ENCODE measurements at places on chromosomes 13 and 19.

GRCh38 chr19:287381-287871 is 3.8 kb downstream of the PLPP2 start:
- no peak for DNase-seq

- DNase-seq, result no peak
These were observed 9.8 kb downstream of the LILRB2 start for GRCh38 chr19:54271106-54271505.

DNA sequence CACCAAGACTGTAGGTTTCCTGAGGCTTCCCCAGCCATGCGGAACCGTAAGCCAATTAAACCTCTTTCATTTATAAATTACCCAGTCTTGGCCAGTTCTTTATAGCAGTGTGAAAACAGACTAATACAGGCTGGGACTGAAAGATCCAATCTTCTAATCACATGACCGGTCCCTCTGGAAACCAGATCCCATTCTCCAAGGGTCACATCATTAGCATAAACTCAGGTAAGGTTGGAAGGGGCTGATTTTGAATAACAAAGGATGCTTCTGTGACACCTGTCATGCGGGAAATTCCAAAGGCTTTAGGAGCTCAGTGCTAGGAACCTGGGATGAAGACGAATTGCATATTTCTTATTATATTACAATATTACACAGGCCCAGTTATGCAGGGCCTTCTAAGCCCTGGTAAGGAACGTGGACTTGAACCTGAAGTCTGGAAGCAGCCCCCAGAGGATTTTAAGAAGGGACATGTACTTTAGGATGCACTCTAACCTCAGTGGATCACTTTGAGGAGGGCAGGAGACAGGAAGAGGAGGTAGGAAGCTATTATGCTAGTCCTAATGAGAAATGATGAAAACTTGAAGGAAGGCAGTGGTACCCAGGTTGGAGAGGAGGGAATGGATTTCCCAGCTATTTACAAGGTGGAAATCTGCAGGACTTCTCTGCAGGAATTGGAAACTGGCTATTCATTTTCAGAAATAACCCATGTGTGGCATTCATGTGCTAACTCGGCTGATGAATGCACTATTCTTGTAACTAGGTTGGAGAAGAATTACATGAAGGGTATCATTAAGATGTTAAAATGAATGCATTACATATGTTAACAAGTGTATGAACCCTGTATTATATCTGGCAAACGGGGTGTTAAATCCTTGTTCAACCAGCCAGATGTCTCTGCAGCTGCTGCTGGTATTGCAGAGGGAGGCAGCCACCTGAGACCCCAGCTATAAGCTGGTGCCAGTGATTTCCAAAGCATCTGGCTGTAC is 19.3 kb downstream of the TNFSF11 start:
- DNase-seq, result no peak

DNA sequence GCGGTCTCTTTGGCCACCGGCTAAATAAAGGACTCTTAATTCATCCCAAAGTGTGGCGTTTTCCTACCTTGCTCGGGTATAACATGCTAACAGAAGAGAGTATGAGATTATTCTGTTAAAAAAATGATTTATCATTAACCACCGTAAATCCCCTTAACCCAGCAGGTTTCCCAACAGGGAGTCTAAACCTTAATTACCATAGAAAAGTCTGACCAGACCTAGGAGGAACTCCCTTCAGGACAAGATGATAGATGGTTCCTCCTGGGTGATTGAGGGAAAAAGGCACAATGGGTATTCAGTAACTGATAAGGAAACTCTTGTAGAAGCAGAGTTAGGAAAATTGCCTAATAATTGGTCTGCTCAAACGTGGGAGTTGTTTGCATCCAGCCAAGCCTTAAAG is 193.7 kb downstream of the ZNF737 start:
- no peak for DNase-seq

GRCh38 chr19:39704181-39705044 is at the start of gene LGALS14:
LGALS14 (plus strand) TSS chr19:39704481; CDS start chr19:39704529, 48 bp downstream.
- DNase-seq, result no peak

- DNase-seq, result no peak
These were observed 4.9 kb downstream of the CACTIN start for GRCh38 chr19:3621689-3622088.

DNA sequence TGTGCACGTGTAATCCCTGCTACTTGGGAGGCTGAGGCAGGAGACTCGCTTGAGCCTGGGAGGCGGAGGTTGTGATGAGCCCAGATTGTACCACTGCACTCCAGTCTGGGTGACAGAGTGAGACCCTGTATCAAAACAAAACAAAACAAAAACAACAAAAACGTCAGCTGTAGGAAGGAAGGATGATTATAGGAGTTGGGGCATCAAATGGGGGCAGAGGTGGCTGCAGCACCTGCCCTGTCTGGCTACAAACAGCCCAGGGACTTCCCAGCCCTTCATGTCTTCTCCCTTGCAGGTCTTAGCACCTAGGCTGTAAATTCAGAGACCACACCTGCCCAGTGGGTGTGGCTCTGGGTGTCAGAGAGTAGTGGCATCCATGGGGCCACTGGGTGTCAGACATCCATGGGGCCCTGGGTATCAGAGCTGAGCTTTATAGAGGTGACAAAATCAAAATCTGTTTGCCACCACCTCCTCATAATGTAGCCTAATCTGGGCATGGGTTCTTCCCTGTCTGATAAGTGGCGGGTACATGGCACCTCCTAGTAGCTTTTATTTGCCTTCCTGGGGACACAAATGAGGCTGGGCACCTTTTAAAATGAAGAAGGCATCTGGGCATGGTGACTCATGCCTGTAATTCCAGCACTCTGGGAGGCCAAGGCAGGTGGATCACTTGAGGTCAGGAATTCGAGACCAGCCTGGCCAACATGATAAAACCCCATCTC is 4.7 kb upstream of the B3GNT3 start:
- no peak for DNase-seq

- DNase-seq, result no peak
These were observed 29.6 kb downstream of the ADPRHL1 start for GRCh38 chr13:113423520-113424163.
